Osteoblast (primary cell): ENCODE measurements at places on chromosomes 6 and 20. TPM values are rescaled to one million over a fixed set of nuclear protein-coding genes. Genes with fewer than 3 reads are reported as not detected.

DNA sequence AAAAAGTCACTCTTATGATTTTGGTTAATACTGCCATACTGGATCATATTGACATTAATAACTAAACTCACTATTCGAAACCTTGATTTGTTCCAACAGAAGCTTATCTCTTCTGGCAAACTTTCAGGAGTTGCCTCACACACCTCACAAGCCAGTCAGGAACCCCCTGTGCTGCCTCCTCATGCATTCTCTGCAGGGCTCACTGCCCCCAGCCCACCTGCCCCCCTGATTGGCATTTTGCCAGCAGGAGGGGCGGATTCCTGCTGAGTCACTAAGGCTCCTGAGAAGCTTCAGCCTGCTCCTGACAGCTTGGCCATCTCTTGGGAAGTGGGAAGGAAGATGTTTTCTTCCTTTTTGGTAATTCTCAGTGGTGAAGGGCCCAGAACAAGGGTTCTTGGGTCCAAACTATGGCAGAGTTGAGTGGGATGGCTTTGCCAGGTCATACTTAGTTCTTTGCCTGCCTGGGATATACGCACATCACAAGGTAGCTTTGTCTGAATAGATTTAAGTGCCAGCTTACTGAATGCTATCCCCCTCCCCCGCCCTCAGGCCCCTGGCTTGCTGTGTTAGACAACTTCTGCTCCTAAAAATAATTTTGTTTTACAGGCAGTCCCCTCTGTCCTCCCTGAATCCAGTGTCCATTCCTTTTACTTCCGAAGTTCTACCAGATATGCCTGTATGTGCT is 31.4 kb downstream of the SLC35F1 start:
- no peak for DNase-seq

GRCh38 chr6:41215777-41216176 is 12.4 kb upstream of the TREML4 start:
- no peak for DNase-seq

- no peak for DNase-seq
Measured at GRCh38 chr6:83378621-83379388, 52.0 kb downstream of the ME1 start.

The CLDN20 gene
- not detected in 2 replicates for total RNA-seq
